ENCODE measurements at places on chromosomes 2 and 18.

DNA sequence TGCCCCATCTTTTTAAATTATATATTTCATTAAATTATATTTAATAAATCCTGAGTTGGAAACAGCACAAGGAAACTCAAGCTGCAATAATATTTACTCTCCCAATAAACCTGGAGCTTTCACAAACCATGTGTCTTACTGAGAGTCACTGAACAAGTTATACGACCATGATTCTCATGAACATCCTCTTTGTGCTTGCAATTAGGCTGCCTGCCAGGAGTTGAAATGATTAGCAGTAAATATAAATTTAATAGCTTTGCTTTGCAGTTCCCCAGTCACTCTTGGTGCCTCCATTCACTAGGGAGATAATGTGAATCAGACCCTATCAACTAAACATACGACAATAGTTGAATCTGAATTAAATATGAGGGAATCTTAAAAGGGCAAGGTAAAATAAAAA, 905.1 kb downstream of the NRXN1 start:
- no peak for DNase-seq

- DNase-seq, result no peak
These were observed 762 bp downstream of the YIPF4 start for GRCh38 chr2:32278478-32278853.

- DNase-seq, result no peak
These were observed 209.7 kb downstream of the WDPCP start for GRCh38 chr2:63378589-63378988.

- no peak for DNase-seq
These were observed 715.2 kb downstream of the CCDC85A start for GRCh38 chr2:56898986-56899385.

DNA sequence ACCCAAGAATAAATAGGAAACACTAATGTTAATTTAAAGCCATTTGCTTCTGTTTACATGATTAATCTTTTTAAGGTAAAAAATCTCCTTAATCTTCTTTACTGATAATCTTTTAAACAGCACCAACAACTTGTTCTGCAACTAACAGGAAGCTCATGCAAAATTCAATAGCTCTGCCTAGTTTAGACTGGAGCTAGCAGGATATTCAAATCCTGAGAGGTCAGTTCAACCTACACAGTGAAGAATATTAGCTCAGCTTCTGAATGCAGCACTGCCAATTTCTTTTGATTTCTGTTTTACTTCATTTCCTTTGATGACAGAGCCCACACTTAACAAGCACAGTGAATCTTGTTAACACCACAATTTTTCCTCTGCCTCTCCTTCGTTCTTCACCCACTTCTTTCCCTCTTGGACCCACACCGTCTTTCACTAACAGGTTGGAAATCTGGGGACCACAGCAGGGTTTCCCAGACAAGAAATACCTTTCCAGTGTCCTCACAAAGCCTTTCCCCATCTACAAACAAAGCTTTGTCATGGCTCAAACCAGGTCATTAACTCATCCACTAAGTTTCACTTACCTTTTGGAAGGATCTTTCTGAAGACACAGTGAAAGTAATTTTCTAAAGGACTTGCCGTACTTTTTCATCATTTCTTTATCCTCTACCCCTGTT, 109.8 kb downstream of the STK39 start:
- no peak for DNase-seq

DNA sequence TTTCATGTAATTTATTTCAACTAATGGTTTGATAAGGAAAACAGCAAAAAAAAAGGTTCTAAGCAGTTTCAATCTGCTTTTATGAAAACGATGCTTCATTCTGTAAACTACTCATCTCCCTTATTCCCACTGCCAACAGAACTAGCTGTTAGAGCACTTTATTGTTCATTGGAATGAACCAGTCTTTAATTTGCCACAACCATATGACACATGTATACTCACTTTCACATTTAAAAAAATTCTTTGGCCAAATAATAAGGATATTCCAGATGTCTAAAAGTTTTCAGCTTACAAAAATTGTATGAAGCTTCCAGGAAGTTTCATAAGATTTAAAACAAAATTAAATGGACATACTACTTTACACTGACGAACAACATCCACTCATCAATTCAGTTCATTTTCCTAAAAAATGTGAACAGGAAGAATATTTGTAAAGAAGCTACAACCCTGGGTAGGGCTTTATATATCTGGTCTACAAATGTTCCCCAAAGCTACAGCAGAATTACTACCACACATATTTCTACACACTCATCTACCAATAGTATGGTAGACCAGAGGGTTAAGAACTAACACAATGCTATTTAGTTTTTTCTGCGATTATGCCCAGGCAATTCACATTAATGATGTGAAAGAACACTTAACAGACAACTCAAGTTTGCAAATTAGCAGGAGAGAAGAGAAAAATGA, 37.7 kb downstream of the ZNF521 start:
- DNase-seq, result no peak

GRCh38 chr2:223530811-223531210, 71.3 kb downstream of the SCG2 start:
- DNase-seq, result no peak

DNA sequence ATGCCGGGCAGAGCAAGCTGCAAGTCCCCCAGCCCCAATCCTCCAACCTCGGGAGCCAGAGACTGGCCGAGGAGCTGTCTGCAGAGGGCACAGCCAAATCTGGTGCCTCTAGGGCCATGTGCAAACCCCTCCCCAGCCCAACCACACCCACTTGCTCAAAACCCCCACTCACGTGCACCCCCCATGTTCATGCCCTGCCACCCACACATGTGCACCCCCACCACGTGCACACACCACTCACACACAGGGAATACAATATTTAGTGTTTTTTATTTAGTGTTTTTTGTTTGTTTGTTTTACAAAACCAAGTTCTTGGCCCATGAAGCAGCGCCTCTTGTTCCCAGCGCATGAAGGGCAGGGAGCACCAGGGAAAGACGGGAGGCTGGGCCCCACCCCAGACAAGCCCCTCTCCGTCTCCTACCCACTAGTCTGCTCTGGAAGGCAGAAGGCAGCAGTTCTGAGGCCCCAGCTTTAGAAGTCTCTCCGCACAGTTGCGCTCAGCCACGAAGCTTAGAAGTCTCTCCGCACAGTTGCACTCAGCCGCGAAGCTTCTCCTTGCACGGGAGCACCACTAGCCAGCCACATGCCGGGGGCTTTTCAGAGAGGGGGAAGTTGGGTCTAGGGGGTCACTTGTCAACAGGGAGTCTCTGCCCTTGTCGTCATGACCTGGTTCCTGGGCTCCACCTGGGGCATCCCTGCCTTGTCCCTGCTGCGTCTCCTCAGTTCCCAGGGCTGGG, 276.1 kb upstream of the HDAC4 start:
- DNase-seq, result no peak

- no peak for DNase-seq
These were observed 120.6 kb downstream of the PLB1 start for GRCh38 chr2:28616396-28616999.

DNA sequence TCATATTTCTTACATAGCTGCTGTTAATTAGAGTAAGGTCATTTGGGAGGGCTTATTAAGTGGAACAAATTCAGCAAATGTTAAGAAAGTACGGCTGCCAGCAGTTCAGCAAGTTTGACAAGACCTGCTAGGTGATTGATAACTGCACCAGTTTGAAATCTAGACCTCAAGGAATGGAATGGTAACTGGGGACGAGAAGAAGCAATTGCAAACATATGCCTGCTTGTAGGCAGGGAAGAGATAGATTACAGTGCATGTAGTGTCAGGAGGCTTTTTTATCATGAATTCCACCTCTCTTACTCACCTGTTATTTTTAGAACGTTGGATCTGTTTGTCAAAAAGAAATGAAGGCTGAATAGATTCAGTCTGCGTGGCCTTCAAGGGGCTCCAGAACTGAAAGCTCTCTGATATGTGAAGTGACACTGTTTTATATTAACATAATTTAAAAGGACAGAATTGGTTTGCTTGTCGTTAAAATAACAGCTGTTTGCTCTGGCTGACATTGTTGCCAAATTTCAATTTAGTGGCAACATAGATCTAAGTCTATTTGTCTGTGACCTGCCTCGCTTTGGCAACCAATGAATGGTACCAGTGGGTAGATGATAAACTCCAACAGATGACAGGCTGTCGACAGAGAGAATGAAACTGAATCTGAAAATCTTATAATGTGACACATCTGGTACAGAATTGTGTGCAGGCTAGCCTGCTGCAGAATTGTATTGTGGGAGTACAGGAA, 199.3 kb downstream of the ZNF407 start:
- no peak for DNase-seq

DNA sequence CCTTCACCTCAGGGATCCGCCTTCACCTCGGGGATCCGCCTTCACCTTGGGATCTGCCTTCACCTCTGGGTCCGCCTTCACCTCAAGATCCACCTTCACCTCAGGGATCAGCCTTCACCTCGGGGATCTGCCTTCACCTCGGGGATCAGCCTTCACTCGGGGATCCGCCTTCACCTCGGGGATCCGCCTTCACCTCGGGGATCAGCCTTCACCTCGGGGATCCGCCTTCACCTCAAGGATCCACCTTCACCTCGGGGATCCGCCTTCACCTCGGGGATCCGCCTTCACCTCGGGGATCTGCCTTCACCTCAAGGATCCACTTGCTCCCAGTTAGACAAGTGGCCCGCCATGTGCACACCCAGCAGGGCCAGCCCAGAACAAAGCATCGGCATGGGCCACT, 7.3 kb downstream of the KIF1A start:
- DNase-seq, result no peak

DNA sequence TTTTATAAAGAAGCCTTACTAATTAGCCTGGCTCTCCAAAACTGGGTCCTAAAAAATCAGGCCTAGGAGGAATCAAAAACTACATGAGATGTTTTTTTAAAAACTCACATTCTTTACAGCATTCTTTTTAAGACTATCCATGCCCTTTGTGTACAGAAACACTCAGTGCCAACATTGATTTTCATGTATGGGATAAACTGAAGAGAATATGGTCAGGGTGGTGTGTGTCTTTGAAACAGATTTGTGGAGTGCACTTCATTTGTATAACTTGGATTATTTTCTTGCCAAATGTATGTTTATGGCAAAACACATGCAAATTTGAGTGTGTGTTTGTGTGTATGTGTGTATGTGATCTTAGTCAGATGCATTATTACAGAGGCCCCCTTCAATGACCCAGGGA, 283.6 kb upstream of the ATP5MC3 start:
- DNase-seq, result no peak

DNA sequence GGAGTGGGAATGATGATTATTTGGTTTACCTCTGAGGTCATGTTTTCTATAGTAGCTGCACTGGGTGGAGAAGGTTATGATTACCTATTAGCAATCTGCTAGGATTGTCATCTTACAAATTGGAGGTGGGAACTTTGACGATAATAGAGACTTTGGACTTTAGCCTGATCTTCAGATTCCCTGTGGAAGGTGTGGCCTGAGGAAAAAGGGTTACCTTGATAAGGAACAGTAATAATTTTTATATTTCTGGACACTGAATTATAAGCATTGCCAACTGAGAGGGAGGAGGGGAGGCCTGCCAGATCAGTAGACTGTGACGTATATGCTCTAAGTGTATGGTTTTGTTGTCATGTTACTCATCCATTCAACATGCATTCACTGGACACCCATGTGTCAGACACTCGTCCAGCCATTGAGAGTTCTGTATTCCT, 183.4 kb upstream of the FOSL2 start:
- no peak for DNase-seq

All from CD4-positive, alpha-beta T cell treated with Interleukin-17A for 4 hours (primary cell).